ENCODE measurements at places on chromosomes 16 and 17.

- DNase-seq: no peak
Measured at GRCh38 chr16:77540646-77541045, 105.8 kb upstream of the ADAMTS18 start.

DNA sequence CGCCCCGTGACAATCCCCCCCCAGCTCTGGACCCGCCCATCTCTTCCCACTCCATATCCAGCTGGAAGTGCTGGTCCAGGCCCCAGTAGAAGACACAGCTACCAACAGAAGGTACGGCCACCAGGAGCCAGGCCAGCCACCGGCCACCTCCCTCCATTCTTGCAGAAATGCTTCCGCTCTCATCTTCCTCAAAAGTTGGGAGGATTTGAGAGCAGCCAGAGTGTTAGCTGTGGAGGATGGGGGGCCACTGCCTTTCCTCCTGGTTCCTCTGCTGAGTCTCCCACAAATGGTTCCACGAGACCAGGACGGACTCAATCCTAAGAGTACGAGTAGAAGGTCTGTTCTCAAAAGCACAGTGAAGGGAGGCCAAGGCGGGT lies 78.3 kb downstream of the GAS7 start:
- no peak for DNase-seq

DNA sequence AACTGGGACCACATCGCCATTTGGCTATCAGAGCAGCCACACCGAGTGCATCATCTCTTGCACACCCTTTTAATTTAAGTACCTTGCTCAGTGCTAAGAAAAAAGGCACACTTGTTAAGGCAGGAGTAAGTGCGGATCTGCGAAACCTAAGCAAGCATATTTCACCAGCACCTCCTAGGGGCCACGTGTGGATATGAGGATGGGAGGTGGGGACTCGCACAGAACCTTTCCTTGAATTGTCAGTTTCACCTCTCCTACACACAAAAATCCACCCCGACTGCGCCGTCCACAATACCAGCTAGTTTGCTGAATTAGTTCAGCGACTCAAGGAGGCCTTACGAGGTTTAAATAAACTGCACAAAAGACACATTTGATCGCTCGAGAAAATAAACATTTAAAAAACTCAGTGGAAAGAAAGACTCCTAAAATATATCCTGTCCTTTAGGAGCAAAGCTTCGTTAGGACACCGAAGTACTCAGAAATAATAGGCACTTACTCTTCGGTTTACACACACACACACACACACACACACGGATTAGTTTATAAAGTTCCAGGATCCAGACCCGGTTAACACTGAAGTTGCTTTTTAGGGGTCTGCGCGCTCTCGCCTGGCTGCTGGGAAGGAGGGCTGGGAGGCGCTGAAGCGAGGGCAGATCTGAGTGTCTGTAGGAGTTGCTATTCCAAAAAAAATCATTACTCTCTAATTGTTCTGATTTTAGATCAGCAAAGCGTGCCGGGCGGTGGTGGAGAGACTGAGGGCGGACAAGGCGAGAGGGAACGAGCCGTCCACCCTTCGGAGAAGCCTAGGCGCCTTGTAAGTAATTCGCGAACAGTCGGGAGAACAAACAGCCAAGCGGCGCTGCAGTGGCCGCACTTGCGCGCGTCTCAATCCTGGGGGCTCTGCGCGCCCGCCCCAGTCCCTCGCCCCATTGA lies 1.0 kb upstream of the KCNJ2 start:
- no peak for DNase-seq

DNA sequence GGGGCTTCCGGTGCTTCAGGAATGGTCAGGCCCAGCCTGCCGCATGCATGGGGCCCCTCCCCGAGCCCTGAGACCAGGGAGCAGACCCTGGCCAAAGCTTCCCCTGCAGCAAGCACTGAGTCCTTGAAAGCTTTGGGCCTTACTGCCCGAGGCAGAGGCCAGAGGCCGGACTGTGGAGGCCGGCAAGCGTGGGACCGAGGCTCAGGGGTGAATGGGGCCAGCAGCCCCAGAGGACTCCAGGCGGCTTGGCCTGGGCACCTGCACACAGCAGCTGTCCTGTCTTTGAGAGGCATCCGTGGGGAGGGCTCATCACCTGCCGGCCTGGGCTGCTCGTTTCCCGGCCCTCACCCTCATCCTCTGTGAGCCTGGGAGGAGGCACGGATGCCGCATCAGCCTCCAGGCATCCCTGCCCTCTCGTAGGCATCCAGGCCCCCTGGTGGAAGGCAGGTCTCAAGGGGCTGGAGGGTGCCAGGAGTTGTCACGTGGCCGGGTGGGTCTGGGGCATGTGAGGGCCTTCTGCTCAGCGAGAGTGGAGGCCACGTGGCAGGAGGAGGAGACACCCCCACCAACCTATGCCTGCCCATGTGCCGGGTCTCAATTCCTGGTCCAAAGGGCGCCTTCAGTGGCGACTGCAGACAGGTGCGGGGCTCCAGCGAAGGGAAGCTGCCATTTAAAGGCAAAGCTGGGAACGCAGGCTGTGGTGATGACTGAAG lies 31.4 kb downstream of the CACNA1H start:
- no peak for DNase-seq

DNA sequence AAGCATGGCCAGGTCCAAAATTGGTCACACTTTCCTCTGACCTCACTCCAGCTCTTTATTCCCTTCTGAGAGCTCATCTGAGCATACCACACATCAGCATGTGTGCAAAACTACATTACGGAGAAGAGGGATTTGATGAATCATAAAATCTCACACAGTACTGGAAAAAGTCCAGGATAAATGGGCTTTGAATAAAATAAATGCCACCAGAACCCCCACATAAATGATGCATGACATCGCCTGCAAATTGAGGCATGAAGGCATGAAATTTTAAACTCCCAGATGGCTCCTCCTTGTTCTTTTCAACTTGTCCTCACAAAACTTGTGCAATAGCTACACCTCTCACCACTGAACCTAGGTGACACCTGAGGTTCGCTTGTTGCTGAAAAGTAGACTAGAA lies 439.5 kb downstream of the CA10 start:
- DNase-seq: no peak

DNA sequence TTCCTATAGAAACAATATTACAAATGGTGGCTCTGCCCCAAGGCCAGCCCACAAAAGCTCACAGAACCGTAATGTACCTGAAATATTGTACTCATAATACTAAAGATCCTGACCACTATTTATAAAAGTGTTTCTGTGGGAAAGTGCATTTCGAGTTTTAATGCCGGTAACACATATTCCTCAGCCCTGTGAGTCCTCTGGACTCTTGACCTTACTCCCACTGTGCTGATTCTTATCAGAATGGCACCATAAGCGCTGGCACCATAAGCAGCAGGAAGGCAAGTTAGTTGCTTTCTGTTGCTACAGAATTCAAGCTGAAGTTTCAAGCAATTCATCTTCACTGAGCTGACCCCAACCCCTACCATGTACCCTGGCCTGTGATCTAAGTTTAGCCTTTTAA lies 36.4 kb upstream of the MED13 start:
- no peak for DNase-seq

DNA sequence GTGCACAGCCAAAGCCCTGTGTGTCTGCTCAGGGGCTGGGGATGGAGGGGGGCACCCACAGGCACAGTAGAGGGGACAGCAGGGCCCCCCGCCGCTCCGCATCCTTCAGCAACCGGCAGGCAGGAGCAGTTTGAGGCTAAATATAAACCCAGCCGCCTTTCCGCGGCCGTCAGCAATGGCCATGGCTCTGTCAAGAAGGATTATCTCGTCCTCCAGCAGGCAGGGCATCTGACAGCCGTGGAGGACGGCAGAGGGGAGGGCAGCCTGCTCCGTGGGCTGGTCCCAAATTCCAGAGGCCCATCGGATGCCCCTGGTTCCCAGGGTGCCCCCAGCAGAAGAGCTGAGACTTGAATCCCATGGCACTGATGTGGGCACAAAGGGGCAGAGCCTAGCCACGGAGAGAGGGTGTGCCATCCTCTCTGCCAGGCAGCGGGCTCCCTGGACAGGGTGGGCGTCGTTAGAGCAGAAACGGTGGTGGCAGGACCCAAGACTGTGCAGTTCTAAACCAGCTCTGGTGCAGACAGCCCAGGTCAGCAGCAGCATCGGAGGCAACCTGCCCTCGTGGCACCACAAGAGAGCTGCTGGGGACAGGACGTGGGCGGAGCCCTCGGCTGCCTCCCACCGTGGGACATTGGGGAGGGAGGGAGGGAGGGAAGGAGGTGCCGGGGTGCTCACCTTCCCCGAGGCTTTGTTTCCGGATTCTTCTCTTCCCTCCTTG lies 198.8 kb upstream of the CIBAR2 start:
- no peak for DNase-seq

- no peak for DNase-seq
Measured at GRCh38 chr16:7200320-7200719, 132.3 kb upstream of the RBFOX1 start.

- no peak for DNase-seq
Measured at GRCh38 chr16:28621481-28622155, 11.8 kb upstream of the SULT1A1 start.

Data from stimulated activated CD8-positive, alpha-beta memory T cell treated with anti-CD3 and anti-CD28 coated beads, Interleukin-12 subunit alpha, Interleukin-12 subunit beta, amount 100 ng/mL, for 4 hours (primary cell).